Nephron progenitor cell (in vitro differentiated cells): ENCODE measurements at places on chromosomes 6 and 20.

DNA sequence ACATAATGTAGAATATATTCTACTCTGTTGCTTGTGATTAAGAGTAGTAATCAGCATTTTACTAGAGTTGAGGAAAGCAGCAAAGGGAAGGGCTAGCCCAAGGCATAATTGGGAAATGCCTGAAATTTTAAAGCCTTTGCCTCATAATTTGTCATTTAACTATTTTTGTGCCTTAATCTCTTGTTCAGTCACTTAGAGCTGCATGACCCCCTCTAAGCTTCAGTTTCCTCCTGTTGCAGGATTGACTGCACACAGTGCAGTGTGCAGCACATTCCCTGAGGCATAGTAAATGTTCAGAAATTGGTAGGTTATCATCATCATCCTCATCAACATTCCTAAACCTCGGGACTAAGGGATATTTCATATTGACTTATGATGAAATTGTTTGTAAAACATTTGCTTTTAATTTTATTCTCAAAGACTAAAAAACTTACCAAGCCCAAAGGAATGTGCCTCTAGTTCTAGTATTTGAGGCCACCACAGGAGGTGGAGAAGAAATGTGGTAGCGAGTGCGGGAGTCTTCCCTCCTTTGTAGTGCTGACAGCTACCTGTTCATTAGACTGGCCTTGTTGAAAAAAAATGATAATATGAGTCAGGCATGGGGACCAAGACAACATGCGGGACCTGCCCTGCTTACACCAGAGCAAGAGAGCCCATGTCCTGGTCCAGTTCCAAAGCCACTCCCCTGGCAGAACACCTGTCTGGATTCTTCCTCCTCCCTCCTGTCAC lies 14.8 kb upstream of the TENT5A start:
- DNase-seq: no peak

GRCh38 chr20:53621482-53622246 lies 28.0 kb upstream of the ZNF217 start:
- DNase-seq: no peak

DNA sequence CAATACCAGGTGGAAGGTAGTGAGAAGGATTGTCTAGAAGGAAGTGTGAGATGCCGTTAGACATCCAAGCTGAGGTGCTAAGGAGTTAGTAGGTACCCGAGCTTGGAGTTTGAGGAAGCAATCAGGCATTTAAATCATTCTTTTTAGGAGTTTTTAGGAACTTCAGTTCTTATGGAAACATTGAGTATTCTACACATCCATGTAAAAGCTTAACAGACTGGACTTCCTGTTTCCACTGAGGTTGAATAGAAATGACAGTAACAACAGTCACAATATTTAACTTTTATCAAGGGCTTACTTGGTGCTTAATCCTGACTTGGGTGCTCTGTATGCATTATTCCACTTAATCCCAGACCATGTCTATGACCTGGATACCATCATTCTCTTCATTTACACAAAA lies 136.4 kb downstream of the UST start:
- DNase-seq: no peak

DNA sequence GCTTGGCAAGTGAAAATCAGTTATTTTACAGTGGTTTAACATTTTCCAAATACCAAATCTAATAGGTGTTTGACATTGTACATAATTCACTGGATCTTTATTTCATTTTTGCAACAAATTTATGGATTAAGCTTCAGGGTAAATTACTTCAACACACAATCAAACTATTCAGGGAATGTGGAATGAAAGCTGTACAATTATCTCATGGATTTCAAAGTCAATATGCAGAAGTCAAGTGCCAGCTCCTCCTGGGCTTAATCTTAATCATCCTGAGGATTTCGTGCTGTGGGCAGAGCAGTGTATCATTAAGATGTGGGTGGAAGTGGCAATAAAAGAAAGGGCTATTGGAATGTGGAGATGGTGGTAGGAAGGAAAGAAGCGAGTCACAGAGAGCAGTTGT lies 548.8 kb downstream of the COL12A1 start:
- no peak for DNase-seq

DNA sequence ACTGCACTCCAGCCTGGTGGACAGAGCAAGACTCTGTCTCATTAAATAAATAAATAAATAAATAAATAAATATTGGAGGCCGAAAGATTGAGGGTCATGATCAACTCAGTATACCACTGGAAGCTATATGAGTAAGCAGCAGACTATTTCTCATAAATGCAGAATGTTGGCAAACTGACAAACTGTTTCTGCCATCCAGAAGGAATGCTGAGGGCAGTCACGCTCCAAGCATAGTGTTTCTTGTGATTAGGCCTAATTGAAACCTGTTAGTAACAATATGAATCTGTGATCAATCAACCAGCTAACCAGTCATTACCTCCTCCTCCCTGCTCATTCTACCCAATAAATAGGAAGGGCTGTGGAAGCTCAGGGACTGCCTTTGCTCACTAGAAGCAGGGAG lies 15.2 kb upstream of the KCNK15 start:
- no peak for DNase-seq

DNA sequence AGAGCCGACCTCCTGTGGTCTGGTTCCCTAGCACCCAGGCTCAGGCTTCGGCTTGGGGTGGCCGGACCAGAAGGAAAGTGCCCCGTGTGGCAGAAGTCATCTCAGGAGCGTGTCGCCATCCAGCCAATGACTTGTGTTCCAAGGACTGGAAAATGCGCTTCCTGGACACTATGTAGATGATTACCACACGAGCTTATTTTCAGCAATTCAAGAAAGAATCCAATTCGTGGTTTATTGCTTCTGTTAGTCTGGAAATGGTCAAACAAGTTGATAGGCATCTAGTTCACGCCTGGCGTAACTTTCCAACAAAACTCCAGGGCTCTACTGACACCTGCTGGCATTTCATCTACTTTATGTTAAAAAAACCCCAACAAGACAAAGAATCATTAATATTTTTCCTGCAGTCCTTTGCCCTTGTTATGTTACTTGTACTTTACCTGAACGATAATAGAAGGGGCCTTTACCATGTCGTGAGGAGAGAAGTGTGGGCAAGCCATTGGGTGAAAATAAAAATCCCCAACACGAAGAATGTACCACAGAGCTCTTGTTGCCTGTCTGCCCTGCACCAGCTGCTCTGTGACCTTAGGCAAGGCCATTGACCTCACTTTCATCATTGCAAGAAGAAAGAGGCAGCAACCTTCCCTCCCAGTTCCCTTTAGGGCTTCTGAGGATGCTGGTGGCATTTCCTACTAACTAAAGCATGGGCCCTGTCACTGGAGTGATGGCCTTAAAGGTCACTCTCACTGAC lies 154.7 kb upstream of the LAMP5 start:
- DNase-seq: peak; percentile 36

DNA sequence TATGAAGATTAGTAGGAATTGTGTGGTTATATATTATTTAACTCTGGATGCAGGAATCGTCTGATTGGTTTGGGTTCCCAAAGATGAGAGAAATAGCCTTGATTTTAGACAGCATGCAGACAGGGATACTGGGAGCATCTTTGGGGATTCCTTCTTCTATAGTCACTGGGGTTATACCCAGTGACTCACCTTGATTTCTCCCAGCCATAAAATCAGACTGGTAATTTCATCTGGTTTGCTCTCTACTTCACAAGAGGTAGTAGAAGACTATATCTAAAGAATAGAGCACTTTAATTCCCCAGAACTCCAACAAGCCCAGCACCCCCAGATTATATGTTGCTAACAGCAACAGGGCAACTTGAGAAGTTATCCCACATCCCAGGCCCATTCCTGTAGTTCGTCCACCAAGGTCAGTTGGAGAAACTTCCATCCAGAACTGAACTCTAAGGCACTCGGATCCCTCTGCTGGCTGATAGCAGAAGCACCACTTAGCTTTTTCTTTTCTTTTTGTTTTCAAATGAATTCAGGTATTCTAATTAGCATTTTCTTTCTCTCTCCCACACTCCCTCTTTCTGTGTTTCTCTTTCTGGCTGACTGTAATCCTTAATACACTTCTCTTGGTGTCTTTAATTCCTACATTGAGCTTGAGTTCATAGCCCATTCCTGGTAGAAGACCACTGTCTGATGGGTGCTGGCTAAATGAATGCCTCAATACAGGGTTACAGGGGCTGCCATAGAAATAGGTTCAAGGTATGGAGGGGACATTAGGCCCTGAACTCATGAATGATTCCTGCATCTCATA lies 20.4 kb upstream of the EFHC1 start:
- peak; percentile 27 for DNase-seq

GRCh38 chr6:137820952-137821351 lies 46.1 kb upstream of the TNFAIP3 start:
- no peak for DNase-seq

DNA sequence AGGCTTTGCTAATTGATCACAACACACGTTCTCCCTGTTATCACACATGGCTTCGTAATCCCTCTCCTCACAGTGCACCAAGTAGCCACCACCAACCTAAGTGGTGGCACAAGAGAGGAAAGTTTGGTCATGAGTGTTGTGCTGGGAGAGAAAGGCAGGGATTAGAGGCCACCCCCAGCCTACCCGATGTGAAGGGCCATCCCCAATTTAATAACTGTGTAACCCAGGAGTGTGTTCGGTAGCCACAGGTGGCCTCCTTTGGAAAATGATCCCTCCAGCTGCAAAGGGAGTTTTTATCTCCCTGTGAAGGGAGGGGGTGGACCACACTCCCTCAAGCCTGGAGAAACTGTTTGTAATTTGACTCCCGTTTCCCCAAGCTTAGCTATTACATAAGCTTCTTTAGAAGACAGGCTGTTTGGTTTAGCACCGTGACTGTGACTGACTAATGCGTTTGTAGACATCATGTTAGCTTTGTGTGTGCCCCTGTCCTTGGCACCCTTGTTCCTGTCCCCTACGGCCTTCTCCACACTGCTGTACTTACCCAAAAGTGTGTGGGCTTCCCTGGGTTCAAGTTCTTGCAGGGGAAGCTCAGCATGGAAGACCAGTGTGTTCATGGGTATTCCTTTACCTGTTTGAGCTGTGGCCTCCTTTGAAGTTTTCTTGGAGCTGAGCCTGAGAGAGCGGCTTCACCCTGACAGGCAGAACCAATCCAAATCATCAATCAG lies 20.6 kb downstream of the PPP1R16B start:
- peak; percentile 33 for DNase-seq

DNA sequence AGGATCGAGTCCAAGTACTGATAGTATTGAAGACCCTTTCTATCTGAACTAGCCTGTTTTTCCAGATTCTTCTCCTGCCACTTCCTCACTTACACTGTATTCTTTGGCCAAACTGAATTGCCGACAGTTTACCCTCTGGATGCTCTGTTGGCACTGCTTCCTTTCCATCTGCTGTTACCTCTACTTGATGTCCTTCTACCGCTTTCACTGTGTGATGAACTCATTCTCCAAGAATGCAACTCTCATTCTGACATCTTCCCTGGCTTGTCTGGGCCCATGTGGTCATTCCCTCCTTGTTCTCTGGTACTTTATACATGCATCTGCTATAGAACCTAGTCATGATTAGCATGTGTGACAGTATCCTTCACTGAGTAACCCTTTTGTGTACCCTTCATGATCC lies 16.3 kb downstream of the RPRD1B start:
- no peak for DNase-seq

GRCh38 chr6:27255866-27256265 lies 8.4 kb downstream of the PRSS16 start:
- no peak for DNase-seq

- DNase-seq: no peak
Measured at GRCh38 chr6:142009647-142010046, 123.1 kb upstream of the GJE1 start.

DNA sequence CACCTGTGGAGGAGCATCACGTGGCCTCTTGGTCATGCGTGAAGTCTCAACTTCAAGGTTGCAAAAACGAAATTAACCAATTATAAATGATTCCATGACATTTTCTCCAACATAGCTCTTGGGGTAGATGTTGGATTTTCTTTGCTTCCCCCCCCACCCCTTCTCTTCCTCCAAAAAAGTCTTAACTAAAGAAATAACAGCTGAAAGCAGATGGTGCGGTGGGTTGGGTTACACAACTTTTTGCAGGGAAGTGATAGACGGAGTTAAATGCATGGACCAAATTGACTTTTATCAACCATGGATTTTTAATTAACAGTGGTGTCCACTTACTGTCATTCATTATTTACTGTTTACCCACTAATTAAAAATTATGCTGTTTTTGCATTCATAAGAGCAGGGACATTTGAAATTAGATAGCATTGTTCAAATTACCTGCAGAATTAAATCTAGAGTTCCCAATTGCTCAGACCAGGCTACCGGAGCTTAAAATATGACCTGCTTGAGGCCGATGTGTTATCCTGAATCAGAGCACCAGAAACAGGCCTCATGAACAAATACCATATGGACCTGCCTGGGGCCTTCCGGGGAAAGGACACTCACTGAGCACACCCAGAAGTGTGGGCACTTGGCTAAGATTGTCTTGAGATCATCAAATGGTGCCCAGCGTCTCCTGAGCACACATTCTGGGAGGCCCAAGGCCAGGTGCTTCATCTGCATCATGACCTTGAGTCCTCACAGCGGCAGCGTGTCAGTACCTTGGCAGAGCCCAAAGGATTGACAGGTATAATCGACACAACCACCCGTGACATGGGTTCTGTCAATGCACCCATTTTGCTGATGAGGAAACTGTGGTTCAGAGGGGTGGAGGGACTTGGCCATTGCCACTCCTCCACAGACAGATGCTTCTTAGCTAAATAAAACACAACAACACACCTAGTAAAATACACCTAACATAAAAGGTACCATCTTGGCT lies 41.5 kb downstream of the APCDD1L start:
- no peak for DNase-seq

DNA sequence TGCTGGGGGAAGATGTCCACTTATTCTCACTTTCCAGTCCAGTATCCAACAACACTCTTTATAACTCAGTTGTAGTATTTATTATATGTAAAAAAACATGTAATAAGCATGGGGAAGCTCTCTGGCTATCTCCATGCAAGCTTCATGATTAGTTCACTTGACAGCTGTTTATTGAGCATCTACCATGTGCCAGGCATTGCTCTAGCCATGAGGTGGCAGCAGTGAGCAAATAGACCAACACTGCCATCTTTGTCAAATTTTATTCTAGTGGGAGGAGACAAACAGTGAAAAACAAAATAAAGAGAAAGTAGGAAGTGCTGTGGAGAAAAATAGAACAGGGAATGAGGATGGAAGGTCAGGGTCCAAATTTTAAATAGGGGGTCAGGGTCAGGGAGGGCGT lies 131.8 kb downstream of the CFAP61 start:
- no peak for DNase-seq

DNA sequence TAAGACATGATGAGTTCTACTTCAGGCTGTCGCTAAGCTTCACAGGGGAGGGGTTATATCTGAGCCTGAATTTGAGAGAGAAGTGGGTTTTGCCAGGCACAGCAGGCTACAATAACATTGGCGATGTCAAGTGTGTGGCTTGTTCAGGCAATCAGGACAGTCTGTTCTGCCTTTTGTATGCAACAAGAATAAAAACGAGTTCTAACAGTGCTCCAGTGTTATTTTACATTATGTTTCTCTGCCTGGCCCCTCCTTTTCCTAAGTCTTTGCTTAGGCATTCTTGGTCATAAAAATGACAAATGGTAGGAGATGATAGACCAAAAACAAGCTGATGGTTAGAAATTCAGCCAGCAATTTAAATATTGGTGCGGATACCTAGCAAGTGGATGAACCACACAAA lies 26.8 kb downstream of the PAQR8 start:
- DNase-seq: no peak
